Right kidney (tissue), 9 donors: ENCODE measurements at places on chromosomes 6 and 20.
A peak's percentile ranks its signal among the peaks of the same experiment; 100 is the strongest.

DNA sequence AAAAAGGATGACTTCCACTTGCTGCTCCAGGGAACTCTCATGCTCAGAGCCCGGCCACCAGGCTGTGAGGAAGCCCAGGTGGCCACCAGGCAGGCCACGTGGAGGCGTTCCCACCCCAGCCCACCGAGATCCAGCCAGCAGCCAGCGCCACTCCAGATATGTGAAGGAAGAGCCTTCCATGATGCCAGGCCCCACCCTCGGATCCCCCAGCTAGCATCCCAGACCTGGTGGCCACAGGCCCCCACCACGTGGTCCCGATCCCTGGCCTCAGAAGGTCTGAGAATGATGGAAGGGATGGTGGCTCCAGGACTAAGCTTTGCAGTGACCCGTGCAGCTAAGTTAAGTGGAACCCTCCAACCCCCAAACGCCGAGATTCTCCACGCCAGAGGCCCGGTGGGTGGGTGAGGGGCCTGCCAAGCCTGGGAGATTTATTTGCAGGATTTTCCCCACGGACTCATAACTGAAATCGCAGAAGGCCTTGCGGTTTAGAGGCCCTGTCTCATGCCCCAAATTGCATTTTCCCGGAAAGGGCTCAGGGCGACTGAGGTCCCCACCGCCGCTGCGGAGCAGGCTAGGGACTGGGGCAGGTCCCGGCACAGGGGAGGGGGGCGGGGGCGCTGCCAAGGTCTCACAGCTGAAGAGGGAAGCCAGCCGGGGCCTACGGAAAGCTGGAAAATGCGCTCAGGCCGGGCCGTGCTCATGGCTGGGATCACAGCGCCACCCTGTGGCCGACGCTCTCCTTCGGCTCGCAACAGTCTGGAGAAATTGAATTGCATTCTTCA, 31.1 kb upstream of the CST7 start:
- DNase-seq: peak; percentile 73

DNA sequence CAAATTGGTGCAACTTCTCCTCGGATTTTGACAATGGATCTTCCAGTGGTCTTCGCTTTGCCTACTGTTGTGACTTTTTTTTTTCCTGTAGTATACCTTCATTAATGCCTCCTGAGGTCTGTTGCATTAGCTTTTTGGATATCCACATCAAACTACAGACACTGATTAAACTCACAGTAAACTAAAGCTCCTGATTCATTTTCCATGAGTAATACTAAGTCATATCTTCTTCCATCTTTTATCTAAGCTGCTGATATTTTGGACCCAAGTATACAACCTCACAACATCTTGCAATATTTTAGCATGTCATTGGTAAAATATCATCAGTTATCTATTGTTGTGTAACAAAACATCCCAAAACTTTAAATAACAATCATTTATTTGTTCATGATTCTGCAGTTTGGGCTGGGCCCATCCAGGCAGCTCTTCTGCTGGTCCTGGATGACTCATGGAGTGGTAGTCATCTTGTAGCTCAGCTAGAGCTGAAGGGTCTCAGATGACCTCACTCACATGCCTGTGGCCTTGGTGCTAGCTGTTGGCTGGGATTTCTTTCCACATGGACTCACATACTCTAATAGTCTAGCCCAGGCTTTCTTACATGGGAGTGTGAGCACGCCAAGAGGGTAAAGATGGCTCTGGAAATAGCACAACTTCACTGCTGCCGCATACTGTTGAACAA, 78.3 kb upstream of the SRSF6 start:
- DNase-seq: no peak

- no peak for DNase-seq
Measured at GRCh38 chr20:1499528-1500420, 8.6 kb upstream of the SIRPB2 start.

DNA sequence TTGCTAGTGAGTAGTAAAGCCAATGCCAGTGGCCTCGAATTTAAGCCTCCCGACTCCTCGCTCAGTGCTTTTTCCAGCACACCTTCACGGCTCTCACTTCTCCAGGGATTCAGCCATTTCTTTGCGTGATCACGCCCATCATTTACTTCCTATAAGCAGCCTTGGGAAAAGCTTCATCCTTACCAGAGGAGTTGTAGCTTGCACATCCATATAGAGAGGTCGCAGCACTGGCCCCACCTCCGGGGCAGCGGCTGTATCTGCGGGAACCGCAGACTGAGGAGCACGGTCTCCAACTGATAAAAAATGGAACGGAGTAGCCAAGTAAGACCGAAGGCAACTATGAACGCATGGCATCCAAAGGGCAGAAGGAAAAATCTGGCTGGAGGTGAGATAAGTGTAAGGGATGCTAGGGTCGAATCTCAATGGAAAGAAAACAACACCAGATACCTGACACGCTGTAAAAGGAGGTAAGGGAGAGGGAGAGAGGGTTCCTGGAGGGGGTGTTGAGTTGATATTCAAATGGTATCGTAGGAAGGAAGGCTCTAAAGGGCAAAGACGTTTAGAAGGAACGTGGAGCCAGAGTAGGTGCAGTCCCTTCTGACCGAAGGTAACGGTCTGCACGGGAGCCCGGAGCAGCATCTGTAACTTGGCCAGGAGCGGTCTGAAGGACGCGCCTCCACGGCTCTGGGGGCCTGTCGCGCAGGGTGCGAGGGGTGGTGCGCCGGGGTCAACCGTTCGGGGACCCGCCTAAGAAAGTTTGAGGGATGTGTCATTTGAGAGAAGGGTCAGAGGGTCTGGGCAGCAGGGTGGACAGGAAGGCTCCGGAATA, 640 bp downstream of the NFS1 start:
- no peak for DNase-seq

GRCh38 chr6:78559056-78559455, 308.3 kb upstream of the IRAK1BP1 start:
- DNase-seq: no peak

DNA sequence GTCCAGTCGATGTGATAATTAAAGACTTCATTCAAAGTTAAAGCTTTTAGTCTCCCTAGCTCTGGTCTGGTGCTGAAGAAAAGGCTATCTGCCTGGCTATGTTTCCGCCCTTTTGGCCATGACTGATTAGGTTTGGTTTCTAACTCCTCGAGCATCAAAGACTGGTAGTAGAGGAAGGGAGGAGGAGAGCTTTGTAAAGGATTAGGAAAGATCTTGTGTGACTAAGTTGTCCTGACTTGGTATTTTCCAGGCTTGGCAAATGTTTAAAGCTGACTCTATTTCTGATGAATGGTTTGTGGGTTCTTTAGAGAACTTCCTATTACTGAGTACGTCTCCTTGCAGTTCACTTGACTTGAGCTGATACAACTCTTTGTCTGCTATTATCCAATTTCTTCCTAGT, 312.9 kb downstream of the GJA1 start:
- DNase-seq: no peak

GRCh38 chr6:157981395-157982101, at the start of gene SYNJ2:
Gene SYNJ2 (plus strand): TSS chr6:157981863. CDS start chr6:157981962, 99 bp downstream.
- DNase-seq: peak; percentile 86

GRCh38 chr20:53734006-53734688, 140.5 kb upstream of the ZNF217 start:
- no peak for DNase-seq

DNA sequence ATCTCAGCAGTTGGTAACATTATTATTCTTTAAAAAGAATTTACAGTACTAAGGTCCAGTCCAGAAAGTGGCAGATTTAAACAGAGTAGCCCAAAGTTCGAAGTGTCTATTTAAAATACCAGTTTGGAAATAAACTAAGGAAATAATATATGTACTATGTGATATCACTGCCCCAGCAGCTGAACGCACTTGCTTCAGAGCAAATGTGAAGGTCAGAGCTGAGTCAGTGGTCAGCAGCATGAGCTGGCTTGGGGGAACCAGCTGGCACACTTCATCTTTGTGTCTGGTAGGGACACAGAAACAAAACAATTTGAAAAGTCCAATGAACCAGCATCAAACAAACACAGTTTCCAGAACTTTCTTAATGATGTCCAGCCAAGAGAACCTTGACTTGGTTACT, 15.4 kb downstream of the TMEM14B start:
- no peak for DNase-seq

- peak; percentile 10 for DNase-seq
Measured at GRCh38 chr20:31474758-31475427, at the start of the genes DEFB124 and REM1. Gene DEFB124 (minus strand): TSS chr20:31475127. CDS start chr20:31473013, 2,114 bp downstream. Gene REM1 (plus strand): TSS chr20:31475288. CDS start chr20:31476446, 1,158 bp downstream.

- DNase-seq: peak; percentile 39
Measured at GRCh38 chr6:107154131-107154800, 39.0 kb upstream of the BEND3 start.

DNA sequence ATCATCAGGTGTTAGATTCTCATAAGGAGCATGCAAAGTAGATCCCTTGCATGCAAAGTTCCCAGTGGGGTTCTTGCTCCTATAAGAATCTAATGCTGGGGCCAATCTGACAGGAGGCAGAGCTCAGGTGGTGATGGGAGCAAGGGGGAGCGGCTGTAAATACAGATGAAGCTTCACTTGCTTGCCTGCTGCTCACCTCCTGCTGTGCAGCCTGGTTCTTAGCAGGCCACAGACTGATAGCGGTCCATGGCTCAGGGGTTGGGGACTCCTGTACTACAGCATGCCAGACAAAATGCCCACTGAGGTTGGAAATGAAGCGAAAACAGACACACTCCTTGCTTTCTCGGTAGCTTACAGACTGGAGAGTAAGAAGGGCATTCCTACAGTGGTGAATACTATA, 386.8 kb downstream of the PLCB1 start:
- no peak for DNase-seq

DNA sequence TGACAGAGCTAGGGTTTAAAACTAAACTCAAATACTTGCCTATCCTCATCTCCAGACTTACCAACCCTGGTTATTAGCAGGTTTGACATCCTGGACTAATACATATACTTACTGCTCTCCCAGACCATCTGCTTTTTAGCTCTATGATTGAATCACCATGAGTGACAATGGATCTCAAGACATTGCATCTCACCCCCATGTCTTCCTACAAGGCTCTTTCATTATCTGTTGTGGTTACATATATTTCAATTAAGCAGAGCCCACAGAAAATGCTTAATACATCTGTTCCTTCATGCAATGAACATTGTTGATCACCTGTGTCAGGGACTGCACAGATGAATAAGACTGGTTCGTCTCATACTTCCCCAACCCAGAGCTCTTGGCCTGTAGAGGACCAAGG, 19.4 kb downstream of the SAMD3 start:
- DNase-seq: no peak

DNA sequence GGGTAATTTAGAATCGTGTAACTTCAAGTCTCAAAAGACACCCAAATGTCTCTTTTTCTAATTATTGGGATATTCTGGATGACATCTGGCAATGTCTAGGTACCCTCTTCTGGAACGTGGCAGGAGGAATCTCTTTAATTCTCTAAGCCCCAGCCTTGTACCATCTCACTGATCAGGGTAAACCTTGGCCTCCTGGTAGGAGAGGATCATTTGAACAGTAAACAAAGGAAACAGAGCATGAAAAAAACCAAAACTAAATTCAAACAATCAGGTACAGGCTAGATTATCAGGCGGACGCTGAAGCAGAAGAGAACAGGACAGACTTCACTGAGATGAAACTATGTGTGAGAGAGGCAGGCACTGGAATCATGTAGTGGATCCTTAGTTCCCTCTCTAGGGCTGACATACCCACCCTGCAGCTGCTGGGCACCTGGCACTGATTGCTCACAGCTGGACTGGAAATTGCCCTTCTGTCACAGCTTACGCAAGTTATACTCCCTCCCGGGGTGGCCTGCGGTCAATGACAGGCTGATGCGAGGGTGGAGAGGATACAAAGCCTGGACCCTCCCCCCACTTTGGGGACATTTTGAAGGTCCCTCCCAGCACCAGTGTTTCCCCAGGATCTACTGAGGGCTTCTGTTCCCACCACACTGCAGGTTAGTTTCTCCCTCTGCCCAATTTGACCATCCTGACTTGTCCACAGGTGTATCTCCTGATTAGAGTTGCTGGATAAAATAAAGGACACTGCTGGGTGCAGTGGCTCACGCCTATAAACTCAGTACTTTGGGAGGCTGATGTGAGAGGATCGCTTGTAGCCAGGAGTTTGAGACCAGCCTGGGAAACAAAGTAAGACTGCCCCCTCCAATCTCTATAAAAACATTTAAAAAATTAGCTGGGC, 20.6 kb upstream of the ZBTB24 start:
- no peak for DNase-seq

GRCh38 chr6:166411721-166412151, 29.0 kb upstream of the MPC1 start:
- no peak for DNase-seq

DNA sequence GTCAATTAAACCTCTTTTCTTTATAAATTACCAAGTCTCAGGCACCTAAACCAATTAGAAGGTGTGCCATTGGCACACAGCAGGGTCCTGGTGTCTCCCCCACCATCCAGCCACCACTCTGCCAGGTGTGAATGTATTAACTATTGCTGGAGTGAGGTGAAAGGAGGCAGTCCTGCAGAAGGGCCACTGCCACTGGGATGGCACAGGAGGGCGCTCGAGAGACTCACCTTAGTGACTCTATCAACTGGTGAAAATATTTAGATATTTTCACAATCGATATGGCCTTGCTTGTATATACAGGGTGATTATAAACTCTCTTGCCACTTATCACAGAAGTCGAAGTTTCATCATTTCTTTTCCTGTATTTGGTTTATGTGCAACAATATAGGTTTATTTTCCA, 145.6 kb upstream of the ESR1 start:
- no peak for DNase-seq

DNA sequence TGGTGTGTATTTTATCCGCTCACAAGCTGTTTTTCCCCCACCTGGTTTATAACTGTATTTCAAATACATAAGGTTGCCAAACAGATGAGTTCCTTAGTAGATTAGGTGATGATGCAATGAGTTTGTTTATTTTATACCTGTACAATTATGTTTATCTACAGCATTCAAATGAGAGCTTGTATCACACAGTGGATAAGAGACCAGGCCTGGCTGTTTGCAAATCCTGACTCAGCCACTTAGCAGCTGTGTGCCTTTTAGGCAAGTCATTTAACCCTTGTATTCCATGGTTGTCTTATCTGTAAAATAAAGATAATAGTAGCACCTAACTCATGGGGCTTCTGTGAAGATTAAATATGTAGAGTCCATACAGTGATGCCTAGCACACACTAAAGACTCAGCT, 143.7 kb downstream of the MOXD1 start:
- no peak for DNase-seq

GRCh38 chr6:132669690-132670291, 10.8 kb upstream of the TAAR1 start:
- peak; percentile 13 for DNase-seq

GRCh38 chr20:19757487-19758132, 448 bp upstream of the RIN2 start:
- peak; percentile 94 for DNase-seq

GRCh38 chr6:162871966-162872365, 144.2 kb downstream of the PACRG start:
- no peak for DNase-seq
